Iris pigment epithelial cell (primary cell): ENCODE measurements at places on chromosomes 4 and X.

- DNase-seq = no peak
Measured at GRCh38 chrX:129653181-129653970, 1.4 kb downstream of the APLN start.

- no peak for DNase-seq
Measured at GRCh38 chr4:5191831-5192230, 140.6 kb downstream of the STK32B start.

- no peak for DNase-seq
Measured at GRCh38 chrX:152024710-152025109, 50.2 kb upstream of the GABRE start.

DNA sequence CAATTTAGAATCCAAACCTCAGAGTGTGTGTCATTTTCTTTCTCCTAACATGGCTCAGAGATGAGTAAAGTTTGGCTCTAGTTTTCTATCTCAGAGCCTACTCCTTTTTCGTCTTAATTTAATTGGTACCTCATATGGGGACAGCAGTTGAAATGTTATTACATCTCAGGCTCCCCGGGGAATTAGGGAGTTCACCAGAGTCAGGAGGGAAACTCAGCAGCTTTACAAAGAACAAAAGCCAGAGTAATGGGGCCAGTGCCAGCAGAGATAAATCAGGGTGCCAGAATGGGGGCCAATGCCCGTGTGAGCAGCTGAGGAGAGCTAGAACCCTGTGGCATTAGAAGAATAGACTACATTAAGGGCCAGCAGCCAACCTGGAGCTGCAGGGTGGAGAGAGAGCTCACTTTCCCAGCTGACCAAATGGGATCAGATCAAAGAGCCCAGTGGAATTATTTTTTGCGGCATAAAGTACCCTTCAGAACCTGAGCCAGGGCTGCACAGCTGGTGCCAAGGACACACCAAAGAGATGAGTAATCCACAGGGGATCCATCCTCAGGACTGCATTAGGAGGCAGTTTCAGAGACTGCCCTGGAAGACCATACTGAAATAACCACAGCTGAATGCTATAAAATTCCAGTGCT is 207.1 kb upstream of the DKK2 start:
- no peak for DNase-seq

DNA sequence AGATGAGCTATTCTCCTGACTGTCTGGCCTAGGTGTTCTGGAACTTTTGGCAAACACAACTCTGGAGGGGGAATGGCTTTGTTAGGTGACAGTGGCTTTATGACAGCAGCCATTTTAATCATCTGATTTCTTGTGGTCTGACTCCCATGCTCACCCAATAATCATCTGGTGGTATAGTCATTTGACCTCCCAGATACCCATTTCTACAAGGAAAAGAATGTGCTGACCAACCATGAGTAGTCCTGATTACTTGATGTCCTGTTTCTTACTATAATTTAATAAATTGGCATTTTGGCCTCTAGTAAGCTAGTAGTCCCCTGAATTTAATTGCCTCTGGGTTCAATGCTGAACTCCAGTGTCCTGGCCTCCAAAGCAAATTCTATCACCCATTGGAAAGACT is 109.9 kb upstream of the DUSP21 start:
- peak; percentile 1 for DNase-seq

DNA sequence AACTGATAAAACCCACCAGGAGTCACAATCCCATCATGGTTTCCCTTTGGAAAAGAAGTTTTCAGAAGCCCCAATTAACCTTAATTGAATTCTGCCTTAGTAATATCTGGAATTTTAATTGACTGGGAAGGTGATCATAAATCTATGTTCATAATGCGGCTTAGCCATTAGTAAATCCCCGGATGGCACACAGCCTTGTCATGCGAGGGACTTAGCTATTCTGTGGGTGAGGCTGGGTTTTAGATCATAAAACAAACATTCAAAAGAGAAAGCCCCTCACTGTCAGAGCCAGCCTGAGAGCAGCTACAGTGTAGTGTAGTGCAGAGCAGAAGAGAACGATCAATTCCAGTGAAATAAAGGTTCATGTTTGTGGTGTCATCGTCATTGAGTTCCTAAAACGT is 124.0 kb upstream of the NOCT start:
- DNase-seq = peak; percentile 17

DNA sequence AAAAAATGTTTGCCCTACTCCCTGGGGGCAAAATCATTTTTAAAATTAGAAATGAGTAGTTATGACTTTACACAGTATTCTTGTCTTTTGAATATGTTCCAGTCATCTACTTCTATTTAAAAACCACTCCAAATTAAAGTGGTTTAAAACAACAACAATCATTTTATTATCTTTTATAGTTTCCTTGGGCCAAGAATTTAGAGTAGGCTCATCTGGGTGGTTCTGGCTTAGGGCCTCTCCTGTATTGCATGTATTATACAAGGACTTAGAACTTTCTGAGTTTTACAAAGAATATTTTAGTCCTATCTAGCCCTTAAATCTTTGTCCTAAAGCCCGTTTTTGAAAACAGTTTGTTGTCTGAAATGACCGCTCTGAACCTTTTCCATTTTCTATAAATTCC is 132.5 kb upstream of the INTU start:
- no peak for DNase-seq
